ENCODE measurements at places on chromosomes 16 and 17.

- DNase-seq: no peak
Measured at GRCh38 chr17:74842599-74843351, 16.9 kb downstream of the GRIN2C start.

- DNase-seq: no peak
Measured at GRCh38 chr17:17684906-17685774, 3.9 kb downstream of the RAI1 start.

DNA sequence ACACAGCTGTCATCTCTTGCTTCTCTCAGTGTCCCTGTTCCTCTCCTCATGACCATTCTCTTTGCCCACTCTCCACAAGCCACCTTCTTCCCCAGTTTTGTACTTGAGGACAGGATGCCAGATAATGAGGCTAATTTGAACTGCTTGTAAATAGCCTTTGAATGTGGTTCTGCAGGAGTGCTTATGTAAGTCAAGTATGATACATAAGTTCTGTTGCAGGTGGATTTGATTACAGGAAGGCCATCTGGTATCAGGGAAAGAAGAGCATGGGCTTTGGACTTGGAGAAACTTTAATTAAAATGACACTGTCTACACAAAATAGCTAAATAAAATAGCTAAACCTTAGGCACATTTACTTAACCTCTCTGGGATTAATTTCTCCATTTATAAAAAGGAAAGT is 120.2 kb upstream of the HLF start:
- DNase-seq: no peak

DNA sequence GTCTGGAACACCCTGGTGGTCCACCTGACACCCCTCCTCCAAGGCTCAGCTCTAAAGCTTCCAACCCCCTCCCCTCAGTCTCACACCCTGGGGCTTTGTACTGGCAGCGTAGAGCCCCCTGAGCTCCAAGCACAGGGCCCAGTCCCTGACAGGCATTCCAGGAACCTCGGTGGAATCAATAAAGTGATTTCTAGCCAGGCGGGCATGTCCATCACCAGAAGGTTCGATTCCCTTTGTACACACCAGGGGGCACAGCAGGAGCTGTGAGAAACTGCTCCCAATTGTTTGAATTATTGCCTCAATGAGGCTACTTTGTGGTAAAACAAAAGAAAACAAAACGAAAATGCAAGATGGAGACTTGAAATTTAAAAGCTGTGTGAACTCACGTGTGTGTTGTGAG is 51.8 kb downstream of the SMPD3 start:
- DNase-seq: no peak

GRCh38 chr16:10314811-10315210 is 71.0 kb upstream of the ATF7IP2 start:
- no peak for DNase-seq

DNA sequence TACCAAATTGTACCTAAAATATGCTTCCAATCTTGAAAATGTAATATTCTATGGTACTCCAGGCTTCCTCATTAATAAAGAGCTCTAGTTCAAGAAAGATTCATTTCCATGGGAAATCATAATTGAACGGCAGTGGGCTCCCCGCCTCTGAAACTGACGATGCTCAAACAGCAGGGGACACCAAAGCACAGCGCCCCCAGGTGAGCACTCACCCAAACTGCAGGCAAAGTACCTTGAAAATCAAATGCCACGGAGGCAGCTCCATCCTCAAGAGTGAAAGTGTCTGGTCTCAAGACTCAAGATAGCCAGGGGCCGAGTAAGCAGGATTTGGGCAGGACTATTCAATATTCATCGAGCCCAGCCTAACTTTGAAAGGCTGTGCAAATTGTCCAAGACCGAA is 217.4 kb upstream of the TNRC6C start:
- no peak for DNase-seq

GRCh38 chr16:46789499-46790414 is 41.2 kb downstream of the C16orf87 start:
- peak; percentile 37 for DNase-seq

- DNase-seq: no peak
Measured at GRCh38 chr17:28379814-28380801, 8.6 kb downstream of the SARM1 start.

DNA sequence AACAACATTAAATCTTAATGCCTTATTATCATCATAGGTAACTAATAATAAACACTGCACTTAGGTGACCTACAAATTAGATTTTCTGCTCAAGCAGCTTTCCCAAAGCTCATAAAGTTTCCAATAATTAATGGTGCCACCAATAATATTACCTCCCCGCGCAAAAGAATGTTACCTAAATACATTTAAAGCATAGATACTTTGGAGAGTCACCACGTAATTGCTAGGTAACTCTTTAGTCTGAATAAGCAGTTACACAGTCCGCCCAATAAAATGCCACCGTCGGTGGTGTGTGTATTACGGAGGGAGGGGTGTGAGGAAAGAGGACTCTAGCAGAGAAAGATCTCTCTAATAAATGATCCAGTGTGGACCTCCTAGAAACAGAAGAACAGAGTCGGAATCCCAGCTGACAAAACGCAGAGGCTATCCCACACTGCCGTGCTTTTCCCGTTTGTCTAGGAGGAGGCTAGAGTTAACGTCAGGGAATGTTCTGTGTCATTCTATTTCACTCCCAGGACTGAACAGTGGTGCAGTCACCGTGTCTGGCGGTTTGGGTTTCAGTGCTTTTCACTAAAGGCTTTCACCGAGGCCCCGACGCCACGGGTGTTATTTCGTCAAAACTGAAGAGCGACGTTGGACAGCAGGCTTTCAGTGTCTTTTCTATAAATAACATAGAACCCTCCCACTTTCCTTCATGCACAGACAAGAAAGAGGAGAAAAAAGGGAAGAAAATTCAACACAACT is 630 bp downstream of the RNFT1 start:
- peak; percentile 36 for DNase-seq

- DNase-seq: no peak
Measured at GRCh38 chr17:49016775-49017463, 19.7 kb downstream of the IGF2BP1 start.

GRCh38 chr16:3115003-3115402 is 2.6 kb downstream of the ZNF205 start:
- DNase-seq: no peak

DNA sequence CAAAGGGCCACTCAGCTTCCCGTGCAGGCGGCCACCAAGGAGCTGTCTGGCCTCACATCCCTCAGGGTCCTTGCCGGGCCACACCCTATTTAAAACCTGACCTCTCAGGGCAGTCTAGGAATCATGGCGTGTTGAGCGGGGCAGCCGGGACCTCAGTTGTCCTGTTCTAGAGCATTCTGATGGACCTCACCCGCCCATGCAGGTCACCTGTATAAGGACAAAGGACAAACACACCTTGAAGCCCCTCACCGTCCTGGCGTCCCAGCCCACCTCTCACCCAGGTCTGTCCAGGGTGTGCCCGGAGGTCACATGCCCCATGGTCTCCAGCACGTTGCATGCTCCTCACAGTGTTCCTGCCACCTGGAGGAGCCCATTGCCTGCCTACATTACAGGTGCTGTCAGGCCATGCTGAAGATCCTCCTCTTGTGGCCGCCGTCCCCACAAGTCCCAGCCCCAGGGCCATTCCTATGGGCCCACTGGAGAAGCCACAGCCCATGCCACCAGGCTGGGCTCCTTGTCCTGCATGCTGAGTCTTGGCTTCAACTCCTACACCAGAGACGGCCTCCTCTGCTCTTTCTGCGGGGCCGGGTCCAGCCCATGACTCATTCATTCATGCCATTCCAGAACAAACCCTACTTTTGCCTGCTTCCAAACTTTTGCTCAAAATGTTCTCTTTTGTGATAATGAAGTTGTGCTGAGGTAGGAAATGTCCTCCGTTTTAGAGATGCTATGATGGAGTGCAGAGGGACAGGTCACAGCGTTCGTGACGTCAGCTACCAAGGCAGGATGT is 46.3 kb downstream of the PEMT start:
- no peak for DNase-seq

DNA sequence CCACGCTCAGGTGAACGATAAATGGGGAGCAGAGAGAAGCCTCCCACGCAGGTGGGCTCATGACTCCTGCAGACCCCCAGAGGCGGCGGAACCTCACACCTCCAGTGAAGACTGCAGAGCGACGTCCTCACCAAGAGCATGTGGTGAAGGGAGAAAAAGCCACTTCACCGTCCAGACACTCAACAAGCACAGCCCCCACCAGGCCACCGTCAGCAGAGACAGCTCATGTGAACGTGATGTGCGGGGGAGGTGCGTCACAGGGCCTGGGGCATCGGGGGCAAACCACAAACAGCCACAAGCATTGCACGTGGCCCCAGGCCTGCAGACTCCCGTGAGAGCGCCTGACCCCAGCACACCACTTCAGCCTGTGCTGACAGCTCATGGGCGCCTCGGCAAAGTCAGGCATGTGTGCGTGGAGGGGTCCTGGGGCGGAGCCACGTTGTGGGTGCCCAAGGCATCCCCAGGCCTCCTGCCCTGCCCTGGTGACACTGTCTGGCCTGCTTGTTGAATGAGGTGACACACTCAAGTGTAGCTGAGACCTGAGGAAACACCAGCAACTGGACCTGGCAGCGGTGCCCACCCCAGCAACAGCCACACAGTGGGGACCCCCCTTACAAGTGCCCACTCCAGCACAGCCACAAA is 19.0 kb downstream of the LMF1 start:
- no peak for DNase-seq

DNA sequence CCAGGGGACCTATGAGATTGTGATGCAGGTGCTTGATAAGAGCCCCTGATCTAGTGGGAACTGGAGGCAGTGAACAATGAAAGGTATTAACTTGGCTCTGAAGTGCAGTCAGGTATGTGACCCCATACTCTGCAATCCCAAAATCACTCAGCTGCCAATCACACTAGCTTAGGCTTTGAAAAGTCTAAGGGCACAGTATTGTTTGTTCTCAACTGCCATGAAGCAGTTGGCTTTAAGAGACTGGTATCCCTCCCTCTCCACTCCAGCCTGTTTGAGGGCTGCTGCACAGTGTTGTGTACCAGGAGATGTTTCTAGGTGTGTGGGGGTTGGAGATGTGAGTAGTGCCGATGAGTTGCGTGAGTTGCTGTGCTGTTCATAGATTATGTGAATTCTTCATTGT is 2.4 kb downstream of the YPEL2 start:
- DNase-seq: no peak

DNA sequence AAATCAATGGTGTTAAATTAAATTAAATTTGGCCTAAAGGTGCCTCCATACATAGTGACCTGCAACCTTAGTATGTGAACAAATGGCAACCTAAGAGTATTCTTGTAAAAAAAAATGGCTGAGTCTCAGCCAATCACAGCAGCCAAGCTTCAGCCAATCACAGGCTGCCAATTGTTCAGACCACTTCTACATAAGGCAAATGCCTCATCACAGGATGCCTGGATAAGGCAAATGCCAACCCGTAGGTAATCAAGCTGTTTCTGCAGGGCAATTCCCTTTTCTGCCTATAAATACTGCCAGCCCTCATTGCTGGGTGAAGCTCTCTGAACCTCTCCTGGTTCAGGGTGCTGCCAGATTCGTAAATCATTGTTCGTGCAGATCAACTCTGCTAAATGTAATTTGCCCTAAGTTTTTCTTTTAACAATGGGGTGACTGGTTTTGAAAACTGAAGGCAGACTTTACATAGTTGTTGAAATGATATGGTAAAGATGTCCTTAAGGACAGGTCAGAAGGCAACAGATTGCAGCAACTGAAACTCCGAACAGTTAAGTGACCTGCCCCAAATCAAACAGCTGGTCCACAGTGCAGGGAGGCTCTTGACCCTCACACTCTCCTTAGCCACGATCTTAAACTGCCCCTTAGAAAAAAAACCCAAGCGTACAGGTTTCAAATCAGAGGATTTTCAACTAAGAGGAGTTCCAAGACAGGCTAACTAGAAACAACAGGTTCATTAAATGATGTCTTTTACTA is 50.3 kb downstream of the N4BP1 start:
- DNase-seq: no peak

GRCh38 chr16:68368301-68368888 is 57.6 kb downstream of the PRMT7 start:
- DNase-seq: no peak

DNA sequence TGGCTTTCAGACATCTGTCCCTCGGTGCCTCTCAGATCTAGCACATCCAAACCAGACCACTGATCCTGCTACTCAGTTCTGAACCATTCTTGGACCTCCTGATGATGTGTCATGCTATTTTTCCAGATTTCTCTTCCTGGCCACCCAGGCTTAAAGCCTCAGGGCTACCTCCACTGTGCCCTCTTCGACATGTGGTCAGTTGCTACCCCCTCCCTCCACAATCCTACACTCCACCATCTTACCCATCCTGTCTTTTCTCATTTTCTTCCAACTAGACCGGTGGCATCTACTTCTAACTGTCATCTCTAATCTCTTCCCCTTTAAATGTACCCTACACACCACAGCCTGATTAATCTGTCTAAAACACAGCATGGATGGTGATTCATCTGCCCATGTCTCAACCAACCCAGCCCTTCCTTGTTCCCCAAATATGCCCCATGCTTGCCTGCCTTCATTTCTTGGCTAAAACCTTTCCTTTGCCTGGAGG is 478.6 kb downstream of the SLC39A11 start:
- no peak for DNase-seq

DNA sequence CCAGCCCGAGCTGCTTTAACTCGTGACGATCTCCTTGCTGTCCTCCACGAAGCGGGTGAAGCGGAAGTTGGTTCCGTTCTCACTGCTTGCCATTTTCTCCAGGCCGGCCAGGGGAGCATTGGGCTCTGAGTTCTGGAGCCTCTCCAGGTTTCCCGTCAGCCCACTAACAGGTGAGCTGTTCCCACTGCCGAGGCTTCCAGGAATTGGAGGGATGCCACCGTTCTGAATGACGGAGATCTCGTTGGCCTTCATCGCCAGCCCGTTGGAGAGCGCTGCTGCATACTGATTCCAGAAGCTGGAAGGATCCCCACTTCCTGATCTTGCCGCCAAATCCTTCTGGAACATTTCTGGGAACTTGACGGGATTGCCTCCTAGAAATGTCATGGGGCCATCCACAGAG is 14.0 kb downstream of the SALL1 start:
- no peak for DNase-seq

DNA sequence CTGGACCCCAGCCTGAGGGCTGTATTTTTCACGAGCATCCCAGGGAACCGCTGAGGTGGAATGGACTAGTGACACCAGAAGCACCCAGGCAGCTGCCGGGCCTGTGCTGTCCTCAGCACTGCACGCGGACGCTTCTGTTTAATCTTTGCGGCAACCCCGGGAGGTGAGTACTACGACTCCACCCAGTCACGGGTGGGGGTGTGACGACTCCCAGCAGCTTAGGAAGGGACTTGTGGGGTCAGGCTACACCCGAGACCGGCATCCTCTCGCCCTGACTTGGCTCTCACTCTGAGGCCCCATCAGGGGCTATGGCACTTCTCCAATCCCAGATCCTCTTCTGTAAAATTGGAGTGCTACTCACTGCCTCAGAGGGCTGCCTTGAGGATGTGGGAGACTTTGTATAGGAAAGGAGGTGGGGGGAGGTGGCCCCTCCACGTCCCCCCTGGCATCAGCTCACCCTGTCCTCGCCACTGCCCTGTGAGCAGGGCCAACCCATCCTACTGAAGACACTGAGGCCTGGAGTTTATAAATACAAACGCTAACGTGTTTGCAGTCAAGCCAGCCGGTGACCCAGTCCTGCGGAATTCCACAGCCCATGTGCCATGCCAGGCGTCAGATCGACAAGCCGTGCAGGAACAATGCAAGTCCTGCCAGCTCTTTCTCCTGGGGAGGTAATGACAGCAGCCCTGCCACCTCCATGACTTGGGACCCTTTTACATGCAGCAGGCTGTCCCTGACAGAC is 44.4 kb downstream of the PPL start:
- DNase-seq: no peak

GRCh38 chr17:57601143-57601735 is 143.9 kb downstream of the CCDC182 start:
- DNase-seq: no peak

Measured in NCI-H2107 (cell line).